ENCODE measurements at places on chromosomes 6 and 20.
A peak's percentile ranks its signal among the peaks of the same experiment; 100 is the strongest.

DNA sequence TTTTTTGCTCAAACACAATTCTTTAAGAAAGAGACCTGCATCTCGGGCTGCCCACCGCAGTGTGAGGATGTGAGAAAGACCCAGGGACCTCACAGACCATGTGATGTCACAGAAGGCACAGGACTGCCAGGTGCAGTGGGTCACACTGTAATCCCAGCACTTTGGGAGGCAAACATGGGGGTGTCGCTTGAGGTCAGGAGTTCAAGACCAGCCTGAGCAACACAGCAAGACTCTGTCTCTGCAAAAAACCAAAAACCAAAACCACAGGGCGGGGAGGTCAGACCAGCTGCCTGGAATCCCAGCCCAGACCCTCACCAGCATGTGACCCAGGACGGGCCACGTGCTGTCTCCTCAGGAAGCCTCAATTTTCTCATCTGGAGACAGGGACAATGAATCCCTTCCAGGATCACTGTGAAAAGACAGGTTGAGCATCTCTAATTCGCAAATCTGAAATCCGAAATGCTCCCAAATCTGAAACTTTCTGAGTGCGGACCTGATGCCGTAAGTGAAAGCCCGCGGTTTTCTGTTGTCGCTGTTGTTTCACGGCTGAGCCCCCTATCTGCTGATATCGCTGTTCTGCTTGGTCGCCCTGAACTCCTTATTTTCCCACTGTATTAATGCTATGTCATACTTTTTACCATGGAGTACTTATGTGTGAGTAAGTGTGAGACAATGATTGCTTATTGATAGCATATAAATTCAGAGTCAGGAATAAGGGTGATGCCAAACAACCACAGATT is 159.5 kb upstream of the PTPN1 start:
- no peak for DNase-seq

DNA sequence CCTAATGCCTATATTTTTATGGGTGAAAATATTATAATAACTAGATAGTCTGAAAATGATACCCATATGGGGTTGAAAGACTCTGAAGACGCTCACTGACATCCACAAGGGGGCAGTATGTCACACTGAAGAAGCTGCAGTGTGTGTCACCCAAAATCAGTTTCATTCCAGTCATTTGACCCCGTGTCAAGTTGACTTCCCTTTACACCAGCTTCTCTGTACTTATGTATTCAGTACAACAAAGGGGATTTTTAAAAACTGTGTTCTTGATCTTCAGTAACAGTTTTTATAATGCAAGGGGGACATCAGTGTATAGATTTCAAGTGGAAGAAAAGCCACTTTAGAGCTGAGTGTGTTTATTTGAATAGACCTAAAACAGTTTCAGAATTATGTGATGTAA is 19.3 kb downstream of the FAXC start:
- peak; percentile 34 for DNase-seq

GRCh38 chr6:87220997-87221396 is 65.6 kb downstream of the ZNF292 start:
- DNase-seq = no peak

GRCh38 chr6:37137201-37138090 is 32.5 kb upstream of the PIM1 start:
- DNase-seq = peak; percentile 38

GRCh38 chr6:219019-219570 is 73.2 kb upstream of the DUSP22 start:
- no peak for DNase-seq

DNA sequence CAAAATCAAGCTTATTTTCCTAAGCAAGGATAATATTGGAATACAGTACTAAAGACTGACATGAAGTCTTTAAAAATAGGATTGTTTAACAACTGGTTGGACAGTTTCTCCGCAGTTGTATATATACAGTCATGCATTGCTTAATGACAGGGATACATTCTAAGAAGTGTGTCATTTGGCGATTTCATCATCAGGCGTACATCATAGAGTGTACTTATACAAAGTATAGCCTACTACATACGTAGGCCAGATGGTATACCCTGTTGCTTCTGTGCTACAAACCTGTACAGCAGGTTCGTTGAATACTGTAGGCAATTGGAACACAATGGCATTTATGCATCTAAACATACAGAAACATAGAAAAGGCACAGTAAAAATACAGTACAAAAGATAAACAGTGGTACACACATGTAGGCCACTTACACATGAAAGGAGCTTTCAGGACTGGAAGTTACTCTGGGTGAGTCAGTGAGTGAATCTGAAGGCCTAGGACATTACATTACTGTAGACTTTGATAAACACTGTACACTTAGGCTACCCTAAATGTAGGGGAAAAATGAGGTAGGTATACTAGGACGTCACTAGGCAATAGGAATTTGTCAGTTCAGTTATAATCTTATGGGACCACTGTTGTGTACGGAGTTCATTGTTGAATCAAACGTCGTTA is 20.1 kb downstream of the HECA start:
- DNase-seq = no peak

DNA sequence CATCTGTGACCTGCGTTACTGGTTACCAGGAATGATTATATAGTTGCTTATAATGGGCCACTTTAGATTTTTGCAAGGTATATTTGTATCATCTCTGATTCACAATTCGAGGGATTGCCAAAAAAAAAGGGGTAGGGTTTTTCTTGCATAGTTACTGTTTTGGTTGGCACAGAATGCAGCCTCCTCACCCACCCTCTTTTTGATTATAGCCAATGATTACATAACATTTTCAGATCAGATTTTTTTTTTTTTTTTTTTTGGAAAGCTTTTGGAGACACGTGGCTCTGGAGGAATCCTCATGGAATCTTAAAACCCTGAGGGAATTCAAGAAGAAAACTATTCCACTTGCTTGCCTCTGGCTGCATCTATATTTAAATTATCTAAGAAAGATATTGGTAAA is 53.7 kb downstream of the UST start:
- no peak for DNase-seq

DNA sequence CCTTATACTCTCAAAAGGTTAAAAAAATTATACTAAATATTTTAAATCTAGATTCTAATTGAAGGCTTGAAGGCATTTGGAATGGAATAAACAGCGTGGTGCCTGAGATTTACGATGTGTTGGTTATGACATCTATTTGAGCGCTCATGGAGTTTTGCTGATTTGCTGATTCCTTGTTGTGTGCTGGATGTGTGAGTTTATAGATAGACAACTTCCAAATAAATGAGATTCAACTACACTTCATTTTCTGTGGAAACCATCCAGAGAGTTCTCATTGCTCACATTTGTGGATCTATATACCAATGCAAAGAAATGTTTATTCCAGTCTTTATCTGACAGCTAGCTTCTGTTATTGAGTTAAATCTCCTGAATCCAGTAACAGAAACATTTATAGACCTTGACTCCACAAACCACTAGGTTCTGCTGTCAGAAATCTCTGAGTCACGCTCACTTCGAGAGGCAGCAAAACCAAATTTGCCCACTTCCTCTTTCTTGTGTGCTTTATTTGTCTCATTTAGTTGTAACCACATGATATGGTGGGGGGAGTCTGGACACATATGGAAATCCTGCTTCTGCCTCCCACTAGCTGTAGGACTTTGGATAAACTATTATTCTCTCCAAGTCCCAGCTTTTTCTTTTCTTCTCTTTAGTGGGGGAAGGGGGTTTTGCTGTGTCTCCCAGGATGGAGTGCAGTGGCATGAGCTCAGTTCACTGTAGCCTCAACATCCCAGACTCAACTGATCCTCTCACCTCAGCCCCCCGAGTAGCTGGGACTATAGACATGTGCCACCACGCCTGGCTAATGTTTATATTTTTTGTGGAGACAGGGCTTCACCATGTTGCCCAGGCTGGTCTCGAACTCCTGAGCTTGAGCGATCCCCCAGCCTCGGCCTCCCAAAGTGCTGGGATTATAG is 54.5 kb downstream of the IPCEF1 start:
- no peak for DNase-seq

DNA sequence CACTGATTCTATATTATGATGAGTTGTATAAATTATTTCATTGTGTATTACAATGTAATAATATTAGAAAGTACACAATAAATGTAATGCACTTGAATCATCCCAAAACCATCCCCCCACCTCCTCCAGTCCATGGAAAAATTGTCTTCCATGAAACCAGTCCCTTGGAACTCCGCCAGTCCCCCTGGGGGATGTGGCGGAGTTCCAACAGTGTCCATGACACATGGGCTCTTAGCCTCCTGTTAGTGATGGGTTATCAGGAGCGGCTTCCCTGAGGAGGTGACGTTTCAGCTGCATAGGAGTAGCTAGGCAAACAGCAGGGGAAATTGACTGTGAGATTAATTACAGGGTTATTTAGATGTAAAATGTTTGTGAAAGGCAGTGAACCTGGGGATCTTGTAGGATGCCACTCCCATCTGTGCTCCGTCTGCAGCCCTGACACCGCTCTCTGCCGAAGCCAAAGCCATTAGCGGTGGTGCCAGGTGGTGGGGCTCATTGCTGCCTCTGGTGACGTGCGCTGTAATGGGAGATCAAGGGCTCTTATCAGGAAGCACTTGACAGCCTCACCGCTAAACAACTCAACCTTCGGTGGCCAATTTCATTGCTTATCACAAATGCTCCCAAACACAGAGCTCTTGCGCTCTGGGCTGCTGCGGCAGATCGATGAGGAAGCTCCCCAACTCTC is 81.6 kb upstream of the MC3R start:
- DNase-seq = no peak

DNA sequence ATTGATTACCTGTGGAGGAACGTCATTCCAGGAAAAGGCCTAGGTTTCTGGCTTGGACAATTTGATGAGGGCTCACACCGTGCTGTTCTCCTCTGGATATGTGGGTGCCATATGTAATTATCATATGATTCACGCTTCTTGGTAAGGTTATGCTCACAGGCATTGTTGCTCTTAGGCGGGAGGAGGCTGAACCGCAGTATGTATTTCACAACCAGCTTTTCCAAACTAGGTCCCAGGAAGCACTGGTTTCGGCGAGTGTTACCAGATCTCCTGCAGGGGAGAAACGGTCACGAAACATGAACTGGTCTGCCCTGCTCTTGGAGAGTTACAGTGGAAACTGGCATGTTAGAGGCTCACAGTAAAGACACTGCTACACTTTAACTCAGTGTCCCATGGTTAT is 793 bp upstream of the FAM50B start:
- no peak for DNase-seq

DNA sequence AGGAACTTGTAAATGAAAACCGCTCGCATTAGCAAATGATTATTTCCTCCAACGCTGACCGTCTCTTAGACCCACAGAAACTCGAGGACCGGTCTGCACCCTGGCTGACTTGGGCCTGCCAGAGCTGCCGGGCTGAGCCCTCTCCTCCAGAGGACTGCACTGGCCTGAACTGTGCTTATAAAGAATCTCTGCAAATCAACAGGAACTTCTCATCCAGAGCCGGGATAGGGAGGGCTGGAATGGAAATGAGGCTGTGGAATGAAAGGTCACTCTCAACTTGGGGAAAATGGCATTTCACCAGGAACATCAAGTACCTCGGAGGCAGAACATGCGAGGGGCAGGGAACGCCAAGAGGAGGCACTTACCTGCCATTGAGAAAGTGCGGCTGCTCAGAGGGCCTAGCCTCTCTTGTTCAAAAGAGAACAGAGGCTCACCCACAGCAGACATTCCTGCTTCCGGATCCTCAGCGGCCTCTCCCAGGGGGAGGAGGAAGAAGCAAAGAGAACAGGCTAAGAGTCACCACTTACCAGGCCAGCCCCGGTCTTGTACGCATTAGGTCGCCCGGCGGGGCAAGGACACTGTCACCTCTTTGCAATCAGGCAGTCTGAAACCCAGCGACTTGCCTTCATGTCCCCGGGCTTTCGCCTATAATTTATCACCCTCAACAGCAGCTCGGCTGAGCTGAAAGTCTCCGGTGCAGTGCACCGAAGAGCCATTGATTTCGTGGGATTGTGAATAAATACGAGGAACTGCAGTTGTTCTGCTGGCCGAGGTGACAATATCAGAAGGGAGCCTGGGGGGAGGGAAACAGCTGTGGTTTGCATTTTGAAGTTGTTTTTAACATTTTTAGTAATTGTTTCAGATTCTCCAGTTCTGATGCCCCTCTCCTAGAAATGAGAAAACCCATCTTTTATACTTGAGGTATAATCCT is 37.6 kb downstream of the ZMYND8 start:
- DNase-seq = no peak

DNA sequence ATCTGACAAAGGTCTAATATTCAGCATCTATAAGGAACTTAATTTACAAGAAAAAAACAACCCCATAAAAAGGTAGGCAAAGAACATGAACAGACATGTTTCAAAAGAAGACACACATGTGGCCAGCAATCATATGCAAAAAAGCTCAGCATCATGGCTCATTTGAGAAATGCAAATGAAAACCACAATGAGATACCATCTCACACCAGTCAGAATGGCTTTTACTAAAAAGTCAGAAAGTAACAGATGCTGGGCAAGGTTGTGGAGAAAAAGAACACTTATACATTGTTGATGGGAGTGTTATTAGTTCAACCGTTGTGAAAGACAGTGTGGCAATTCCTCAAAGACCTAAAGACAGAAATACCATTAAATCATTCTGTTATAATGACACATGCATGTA is 289.9 kb upstream of the MMS22L start:
- DNase-seq = no peak

DNA sequence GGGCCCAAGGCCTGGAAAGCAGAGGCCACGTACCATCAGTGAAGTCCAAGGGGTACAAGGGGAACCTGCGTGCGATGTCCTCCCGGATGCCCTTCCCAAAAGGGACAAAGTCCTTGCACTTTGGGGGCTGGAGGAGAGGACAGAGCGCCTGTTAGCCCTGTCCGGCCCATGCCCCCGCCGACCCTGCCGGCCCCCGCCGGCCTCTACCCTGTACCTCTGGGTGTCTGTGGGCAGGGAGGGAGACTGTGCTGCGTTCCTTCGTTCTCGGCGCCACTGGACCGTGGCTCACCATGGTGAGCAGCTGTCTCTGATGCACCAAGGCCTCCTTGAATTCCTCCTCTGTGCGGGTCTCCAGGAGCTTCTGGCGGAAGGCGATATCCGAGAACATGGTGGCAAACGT is 7.9 kb downstream of the SLC4A11 start:
- DNase-seq = no peak

DNA sequence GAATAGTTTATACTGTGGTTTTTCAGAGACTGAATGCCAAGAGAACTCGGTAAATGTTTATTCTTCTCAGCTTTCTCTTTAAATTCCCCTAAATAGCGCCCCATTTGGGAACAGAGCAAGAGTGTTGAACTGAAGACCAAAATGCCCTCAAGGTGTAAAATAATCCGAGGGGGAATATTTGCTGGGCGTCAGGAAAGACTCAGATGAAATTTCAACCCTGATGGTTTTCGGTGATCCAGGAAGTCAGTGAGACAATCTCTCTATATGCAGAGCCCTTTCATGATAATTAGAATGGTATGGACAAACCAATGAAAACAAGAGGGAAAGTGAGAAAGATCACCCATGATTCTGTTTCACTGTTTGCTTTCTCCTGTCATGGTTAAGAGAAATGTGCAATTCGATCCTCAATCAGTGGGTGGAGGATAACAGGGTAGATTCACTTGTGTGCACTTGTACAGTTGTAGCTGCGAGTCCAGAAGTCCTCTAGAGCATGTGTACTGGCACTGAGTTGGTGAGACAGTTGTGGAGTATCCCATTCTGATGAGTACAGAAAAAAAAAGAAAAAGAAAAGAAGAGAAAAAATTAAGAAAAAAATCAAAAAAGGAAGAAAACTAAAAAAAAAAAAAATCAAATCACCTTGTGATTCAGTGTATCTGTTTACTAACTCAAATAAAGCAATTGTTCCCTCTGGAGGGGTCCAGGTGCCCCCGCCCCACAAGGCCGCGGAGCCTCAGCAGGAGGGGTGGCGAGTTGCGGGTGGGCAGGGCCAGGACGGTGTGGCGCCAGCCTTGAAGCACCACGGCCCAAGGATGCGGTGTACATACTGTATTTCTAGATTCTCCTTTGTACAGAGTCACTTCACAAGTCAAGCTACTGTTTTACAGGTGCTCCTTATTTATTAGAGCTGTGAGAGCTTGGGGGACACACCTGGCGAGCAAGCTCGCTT is 164.9 kb downstream of the SCML4 start:
- DNase-seq = no peak

Data from activated T-cell treated with anti-CD3 and anti-CD28 coated beads for 48 hours (primary cell).